ENCODE measurements at places on chromosomes 5 and 9.

- no peak for DNase-seq
Measured at GRCh38 chr5:117058740-117059139, 484.1 kb upstream of the SEMA6A start.

DNA sequence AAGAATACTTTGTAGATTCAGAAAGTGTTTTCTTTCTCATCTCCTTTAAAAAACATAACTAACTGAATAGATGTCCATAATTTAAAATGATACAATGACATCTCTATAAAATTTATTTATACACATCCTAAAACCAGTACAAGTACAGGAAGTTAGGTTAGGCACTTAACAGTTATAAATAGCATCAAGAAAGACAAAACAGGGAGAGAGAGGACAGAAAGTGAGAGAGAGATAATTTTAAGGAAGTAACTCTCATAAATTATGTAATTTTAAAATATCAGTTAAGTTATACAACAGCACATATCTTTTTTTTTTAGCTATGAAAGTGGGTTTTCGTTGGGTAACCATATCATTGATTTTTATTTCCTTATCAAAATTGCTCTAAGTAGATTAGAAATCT is 1068.6 kb downstream of the TAF11L14 start:
- DNase-seq = no peak

DNA sequence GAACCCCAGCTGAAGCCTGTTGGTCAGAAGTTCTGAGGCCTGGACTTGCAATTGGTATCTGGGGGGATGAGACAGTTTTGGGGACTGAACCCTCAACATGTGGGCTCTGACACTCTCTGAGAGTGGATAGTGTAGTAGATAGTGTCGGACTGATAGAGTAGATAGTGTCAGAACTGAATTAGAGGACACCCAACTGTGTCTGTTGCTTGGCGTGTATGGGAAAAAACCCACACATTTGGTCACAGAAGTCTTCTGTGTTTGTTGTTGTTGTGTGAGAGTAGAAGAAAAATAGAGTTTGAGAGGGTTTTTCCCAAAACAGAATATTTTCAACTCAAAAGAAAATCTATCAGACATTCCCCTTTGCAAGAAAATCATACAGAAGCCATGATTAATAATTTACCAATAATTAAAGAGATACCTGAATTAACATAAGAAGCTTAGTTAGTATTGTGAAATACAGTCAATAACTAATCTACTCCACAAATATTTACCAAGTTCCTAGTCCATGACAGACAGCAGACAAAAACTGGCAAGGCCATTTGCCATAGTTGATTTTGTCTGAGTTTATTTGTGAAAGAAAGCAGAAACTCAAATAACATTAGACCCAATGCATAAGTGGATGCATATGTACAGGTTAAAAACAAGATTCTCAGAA is 170.9 kb downstream of the CTNND2 start:
- DNase-seq = no peak

- no peak for DNase-seq
Measured at GRCh38 chr5:83721953-83722901, 1.6 kb upstream of the HAPLN1 start.

- no peak for DNase-seq
Measured at GRCh38 chr5:168340487-168340886, 49.0 kb downstream of the WWC1 start.

All from activated CD8-positive, alpha-beta memory T cell treated with anti-CD3 and anti-CD28 coated beads for 1 hour (primary cell).